ENCODE measurements at places on chromosomes 7 and 10.

- DNase-seq, result no peak
Measured at GRCh38 chr10:74949034-74949832, 122.8 kb downstream of the KAT6B start.

DNA sequence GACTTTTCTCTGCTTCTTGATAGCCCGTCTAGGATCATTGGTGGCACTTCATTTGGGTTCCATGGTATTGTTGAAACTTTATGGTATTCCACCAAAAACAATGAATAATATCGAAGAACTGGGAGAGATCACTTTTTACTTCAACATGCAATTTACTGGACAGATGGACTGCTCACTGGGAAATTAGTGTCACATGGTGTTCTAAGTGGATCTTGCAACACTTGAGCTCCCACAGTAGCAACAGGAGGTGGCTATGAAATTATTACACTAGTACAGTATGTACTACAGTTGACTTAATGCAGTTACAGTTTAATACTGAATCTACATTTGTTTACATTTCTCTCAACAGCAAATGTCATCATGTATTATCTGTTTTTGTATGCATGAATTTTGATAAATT lies 997.3 kb downstream of the REEP3 start:
- DNase-seq, result no peak

DNA sequence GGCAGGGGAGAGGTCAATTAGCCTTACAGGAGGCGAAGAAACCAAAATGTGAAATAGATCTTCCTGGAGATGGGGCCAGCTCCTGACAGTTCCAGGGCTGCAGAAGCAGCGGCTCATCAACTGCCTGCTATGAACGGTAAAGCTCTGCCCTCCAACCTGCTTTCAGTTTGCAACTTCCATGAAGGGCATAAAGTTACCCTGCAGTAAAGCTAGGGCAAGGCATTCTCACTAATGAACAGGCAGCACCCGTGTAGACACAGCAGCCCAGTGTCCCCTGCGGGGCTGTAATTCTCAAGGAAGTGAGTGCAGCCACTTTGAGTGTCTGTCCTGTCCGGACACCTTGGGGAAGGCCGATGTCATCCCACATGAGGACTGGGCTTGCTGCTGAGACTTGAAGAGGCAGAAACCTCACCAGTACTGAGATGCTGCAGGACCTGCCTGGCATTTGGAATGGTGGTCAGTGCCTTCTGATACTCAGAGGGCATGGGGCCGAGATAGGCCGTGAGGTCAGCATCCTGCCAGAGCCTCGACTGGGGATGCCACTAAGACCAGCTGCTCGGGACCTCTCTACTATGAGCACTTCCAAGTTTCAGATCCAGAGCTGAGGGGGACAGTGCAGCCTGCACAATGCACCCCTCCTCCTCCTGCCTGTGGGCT lies 26.1 kb upstream of the C10orf53 start:
- DNase-seq, result no peak

GRCh38 chr10:109956454-109957091 lies 33.3 kb upstream of the XPNPEP1 start:
- DNase-seq, result no peak

- DNase-seq, result no peak
Measured at GRCh38 chr7:98021588-98022351, 31.8 kb upstream of the OCM2 start.

GRCh38 chr7:148543-148931 lies 43.8 kb upstream of the FAM20C start:
- DNase-seq, result no peak

GRCh38 chr10:8052956-8053445 lies 1.5 kb upstream of the GATA3 start:
- DNase-seq, result no peak

DNA sequence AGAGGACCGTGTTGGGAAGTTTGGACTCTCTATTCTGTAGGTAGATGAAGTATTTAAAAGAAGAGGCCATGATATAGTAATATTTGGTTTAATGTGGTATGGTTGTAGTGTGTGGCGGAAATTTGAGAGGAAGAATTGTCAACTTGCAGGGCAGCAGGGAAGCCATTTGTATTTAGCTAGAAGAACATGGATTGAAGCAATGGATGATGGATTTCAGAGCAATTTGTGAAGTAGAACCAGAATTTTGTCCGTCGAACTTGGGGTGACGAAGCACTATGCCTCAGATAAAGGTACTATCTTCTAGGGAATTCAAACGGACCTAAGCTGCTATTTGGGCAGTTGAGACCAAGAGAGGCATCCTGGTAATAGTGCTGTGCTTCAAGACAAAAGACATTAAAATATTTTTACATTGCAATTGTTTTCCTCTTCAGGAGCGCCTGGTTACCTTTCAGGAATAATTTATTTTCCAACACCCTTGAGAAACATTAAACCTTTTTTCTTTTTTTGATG lies 615 bp upstream of the WBP1L start:
- no peak for DNase-seq

DNA sequence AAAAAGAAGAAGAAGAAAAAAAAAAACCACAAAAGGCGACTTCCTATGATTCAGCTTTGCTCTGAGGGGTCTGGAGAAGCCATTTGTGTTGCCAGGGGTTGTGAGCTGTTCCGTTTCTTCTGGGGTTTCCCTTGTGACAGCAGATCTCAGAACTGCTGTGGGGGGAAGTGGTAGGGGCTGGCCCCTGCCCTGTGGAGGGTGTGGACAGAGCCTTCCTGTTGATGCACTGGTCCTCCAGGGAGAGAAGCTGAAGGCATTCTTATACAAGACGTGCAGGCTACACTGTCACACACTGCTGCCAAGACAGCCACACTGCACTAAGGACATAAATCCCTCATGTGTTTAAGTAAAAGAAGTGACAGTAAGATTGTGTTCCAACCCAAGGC lies 17.3 kb upstream of the CSGALNACT2 start:
- no peak for DNase-seq

- DNase-seq, result no peak
Measured at GRCh38 chr7:73828107-73828803, 2.5 kb upstream of the CLDN4 start.

DNA sequence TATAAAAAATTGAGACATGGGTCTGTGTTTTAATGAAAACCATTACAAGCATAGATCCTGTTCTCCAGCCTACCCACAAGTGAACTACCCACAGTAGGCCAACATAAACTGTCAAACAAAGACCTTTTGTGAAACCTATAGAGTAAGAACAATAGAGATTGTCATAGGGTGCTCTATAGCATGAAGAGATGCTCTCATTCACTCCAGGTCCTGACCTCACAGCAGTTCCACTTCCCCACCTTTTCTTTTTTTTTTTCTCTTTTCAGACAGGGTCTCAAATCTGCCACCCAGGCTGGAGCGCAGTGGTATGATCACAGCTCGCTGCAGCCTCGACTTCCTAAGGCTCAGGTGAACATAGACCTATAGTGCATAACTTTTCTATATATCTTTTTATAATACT lies 72.3 kb downstream of the CPEB3 start:
- no peak for DNase-seq

GRCh38 chr7:44981035-44981706 lies 2.4 kb upstream of the MYO1G start:
- DNase-seq, result no peak

DNA sequence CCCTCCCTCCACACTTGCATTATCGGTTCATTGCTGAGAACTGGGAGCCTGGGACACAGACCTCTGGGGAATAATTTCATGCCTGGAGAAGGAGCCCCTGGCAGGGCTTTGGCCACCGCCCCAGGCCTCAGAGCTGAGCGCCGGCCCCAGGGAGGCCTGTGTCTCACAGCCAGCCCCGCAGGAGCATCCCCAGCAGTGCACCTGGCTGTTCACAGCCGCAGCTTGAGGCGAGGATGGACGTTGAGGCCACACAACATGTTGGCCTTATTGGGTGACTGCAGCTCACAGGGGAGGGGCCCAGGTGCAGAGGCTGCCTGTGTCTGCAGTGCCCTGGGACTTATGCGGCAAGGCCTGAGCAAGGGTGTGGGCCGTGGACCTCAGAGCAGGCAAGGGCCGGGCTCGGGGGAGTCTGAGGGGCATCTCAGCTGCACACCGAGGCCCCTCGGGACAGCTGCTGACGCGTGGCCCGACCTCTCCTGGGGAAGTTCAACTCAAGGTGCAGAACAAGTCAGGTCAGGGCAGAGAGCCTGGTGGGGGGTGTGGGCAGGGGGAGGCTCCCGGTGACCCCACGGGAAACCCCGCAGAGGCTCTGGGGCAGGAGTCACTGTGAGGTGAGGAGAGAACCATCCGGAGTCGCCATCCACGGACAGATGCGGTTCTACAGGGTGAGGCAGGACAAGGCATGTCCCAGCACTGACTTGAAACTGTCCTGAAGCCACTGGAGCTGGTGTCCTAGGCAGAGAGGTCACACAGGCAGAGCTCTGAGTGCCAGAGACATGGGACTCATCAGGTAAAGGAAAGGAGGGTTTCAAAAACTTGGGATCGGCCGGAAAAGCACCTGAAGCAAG lies 13.1 kb upstream of the UBE3C start:
- DNase-seq, result no peak

- DNase-seq, result no peak
Measured at GRCh38 chr7:50721160-50721559, 61.5 kb downstream of the GRB10 start.

GRCh38 chr10:25824050-25824449 lies 110.0 kb upstream of the MYO3A start:
- no peak for DNase-seq

GRCh38 chr10:105953861-105954260 lies 1210.6 kb downstream of the SORCS1 start:
- no peak for DNase-seq

- DNase-seq, result no peak
Measured at GRCh38 chr7:106747804-106748203, 86.8 kb upstream of the CCDC71L start.

All from fibroblast of skin of left biceps (primary cell).